ELR (cell line): ENCODE measurements at places on chromosomes 4 and X.
A peak's percentile ranks its signal among the peaks of the same experiment; 100 is the strongest.

GRCh38 chrX:47529548-47529947 lies 31.5 kb upstream of the ARAF start:
- no peak for DNase-seq

GRCh38 chr4:186723292-186724057 lies at the start of gene FAT1:
Gene FAT1 (minus strand): TSS chr4:186723856. CDS start chr4:186709827, 14,029 bp downstream.
- peak; percentile 82 for DNase-seq

GRCh38 chr4:140808256-140808655 lies 52.1 kb upstream of the TBC1D9 start:
- DNase-seq: no peak

- peak; percentile 39 for DNase-seq
Measured at GRCh38 chr4:176437756-176438155, 118.0 kb downstream of the SPCS3 start.
